Urinary bladder (tissue), 4 donors: ENCODE measurements at places on chromosomes 3 and 15.

GRCh38 chr3:120597445-120598049, 1.4 kb downstream of the NDUFB4 start:
- no peak for DNase-seq

DNA sequence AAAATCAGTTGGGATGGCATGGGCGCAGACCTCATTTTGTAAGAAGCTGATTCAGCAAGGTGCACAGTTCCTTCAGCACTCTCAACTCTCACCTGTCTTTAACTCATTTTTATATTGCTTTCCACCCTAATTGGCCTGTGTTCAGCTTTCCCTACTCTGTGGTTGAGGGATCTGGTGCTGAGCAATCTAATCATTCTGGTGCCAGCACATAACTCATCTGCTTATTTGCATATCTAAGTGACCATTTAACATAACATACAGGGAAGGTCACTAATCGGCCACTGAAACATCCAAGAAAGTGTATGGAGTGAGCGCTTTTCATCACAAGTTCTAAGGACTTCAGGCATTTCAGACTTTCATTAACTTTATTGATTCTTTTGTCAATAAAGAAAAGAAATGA, 303.4 kb upstream of the ROPN1 start:
- DNase-seq, result no peak

GRCh38 chr3:188946351-188947240, 225.2 kb upstream of the TPRG1 start:
- no peak for DNase-seq

DNA sequence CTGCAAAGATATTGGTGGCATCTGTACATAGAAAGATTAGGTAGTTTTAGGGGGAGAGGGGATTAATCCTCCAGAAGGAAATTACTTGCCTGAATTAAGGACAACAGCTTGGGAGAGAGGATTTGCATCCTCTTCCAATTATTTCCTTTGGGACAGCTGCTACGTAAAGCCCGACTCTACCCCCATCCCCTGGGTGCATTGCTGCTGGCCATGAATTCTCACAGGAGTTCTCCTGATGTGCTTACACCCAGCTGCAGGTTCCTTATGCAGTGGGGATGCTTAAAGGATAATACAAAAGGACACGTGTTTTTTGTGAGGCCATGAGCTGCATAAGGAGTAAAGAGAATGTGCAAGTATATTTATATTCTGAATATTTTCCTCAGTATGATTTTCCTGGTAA, 132.3 kb downstream of the VPS8 start:
- DNase-seq, result no peak

DNA sequence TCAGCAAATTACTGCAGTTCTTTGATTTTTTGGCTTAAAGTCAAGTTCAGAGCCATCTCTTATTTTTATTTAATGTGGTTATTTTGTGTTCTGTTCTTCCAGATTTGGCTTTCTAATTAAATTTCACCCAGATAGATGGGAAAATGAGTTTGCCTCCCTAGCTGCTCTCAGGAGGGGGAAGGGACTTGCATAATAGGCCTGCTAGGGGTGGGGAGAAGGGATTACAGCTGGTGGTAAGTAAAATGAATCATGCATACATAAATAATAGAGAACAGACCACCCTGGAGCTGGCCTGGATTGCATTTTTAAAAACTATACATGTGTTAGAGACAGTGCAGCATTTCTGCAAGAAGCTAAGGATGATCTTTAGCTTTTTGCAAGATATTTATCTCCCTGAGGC, 3.9 kb upstream of the PXYLP1 start:
- peak; percentile 72 for DNase-seq
